ENCODE measurements at places on chromosomes 1 and 21.

DNA sequence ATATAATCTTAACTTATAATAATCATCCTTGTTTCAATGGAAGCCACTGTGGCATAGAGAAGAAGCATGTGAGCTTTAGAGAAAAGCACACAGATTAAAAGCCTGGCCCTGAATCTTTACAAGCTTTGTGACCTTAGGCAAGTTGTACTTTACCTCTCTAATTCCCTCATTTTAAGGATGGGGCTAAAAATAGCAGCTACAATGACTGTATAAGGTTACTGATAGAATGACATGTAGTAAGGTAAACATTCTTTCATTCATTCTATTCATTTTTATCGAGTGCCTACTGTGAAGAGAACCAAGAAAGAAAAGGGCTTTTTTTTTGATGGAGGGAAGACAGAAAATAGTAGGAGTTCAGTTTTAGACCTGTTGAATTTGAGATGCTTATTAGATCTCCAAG, 25.6 kb downstream of the CDKN2C start:
- no peak for DNase-seq

- DNase-seq = no peak
These were observed 1.3 kb downstream of the GNG12 start for GRCh38 chr1:67831850-67832513.

DNA sequence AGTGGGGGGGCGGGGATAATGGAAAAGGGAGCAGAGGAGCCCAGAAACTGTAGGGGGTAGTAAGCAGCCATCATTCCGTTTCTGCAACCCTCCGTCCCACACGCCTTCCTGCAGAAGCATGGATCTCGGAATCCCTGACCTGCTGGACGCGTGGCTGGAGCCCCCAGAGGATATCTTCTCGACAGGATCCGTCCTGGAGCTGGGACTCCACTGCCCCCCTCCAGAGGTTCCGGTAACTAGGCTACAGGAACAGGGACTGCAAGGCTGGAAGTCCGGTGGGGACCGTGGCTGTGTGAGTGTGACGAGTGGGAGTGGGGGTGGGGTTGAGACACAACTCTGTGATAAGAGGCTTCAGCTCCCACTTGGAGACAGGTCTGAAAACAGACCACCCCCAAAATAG, 706 bp downstream of the CREB3L4 start:
- DNase-seq = no peak

DNA sequence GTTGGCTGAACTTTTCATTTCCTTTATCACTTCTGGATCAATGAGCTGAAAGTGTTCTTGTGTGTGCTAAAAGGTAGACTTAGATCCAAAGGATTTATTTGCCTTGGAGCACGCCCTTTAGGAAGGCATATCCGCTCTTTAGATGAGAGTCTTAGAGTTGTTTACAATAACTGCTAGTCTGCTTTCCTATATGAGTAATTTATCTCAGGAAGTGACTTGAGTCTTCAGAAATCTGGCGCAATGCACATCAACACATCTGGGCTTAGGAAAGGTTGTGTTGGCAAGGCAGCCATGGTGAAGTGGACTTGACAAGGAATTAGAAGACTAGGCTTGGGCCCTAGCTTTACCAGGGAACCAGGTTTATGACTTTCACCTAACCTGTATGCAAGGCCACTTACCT, 204.1 kb upstream of the PTGFR start:
- DNase-seq = no peak

DNA sequence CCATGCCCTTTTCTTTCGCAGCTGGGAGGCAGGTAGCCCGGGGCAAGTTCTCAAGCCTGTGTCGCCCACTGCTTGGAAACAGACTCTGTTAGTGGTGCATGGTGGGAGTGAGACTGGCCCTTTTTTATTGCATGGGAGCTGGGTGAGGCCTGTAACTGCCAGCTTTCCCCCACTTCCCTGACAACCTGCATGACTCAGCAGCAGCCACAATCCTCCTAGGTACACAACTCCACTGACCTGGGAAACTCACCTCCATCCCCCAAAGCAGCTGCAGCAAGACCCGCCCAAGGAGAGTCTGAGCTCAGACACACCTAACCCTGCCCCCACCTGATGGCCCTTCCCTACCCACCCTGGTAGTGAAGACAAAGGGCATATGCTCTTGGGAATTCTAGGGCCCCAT, 25.8 kb downstream of the PIGP start:
- no peak for DNase-seq

DNA sequence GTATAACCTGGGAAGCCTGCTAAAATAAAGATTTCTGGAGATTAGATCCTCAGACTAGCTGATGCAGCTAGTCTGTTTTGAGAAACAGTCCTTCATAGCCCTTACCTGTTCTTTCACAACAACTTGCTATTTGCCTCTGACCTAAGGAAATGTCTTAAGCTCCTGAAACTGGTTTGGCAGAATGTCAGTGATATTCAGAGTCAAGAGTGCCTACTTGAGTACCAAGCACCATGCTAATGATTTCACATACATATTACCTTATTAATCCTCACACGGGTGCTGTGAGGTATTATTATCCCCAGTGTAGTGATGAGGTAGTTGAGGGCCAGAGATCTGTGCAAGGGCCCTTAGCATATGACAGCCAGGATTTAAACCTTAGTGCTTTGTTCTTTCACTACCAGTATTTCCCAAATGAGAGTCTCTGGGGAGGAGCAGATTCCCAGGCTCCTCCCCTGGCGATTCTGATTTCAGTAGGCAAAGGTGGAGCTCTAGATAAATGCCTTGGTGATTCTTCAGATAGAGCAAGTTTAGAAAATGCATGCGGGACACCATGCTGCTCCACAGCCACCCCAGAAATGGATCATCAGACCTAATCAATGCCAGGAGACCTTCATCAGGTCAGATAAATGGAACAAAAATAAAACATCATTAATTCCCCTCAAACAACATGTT, 47.4 kb upstream of the WNT2B start:
- no peak for DNase-seq

- no peak for DNase-seq
These were observed 790 bp downstream of the RPS8 start for GRCh38 chr1:44775930-44776729.

GRCh38 chr1:149942207-149942606, 5.5 kb upstream of the MTMR11 start:
- no peak for DNase-seq

GRCh38 chr1:55369474-55369873, 154.3 kb upstream of the USP24 start:
- DNase-seq = no peak

DNA sequence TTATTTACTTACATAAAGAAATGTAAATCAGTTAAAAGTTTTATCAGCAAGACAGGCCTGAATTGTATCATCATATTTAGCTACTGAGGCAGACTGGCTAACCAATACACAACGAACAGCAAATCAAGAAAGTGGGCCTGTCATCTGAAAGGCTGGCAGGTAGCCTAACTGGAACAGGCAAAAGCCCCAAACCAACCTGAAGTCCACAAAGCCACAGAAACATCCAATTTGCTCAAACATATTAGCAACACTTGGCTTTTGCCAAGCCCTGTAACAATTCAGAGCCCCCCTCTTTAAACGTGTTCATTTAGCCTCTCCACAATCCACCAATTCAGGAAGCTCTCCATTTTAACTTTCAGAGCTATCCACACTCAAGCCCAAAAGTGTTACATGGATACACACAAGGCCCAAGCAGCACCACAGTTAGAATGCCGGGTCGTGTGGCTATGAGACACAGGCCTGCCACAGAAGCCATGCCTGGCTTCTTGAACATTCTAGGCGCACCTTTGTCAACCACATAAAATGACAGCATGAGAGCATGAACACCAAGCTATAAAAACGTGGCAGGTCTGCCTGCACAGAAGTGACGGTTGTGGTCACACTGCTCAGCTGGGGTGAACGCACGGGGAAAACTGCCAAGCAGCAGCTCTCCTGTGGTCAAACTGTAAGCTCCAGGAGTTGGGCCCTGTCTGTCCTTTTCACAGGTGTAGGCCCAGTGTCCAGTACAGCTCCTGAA, 49.3 kb downstream of the CD34 start:
- DNase-seq = no peak

DNA sequence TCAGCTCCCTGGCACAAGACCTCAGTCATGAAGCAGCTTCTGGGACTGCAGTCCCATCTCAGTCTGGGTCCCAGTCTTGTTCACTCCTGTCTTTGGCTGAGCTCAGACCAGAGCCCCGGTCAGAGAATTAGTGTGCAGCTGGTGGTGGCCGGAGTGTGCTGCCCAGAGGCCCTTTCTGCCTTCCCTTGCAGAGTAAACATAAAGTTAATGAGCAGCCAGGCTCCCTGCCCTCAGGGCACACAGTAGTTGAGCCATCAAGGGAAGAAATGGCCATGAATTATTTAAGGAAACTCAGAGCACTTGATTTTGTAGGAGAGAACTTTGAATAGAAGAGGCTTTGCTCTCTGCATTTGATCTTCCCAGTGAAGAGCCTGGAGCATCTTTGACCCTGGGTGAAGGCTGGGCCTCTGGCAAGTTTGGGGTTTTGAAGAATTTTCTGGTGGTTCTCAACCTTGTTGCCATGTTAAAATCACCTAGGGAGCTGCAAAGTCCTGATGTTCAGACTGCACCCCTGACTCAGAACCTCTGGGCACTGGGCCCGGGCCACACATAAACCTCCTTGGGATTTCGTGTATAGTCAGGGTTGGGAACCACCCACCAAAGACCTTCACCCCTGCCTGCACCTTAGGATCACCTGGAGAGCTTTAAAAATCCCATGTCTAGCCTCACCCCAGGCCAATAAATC, 26.4 kb upstream of the SELENON start:
- DNase-seq = no peak

GRCh38 chr1:175824079-175824478, 80.7 kb upstream of the TNR start:
- DNase-seq = no peak

DNA sequence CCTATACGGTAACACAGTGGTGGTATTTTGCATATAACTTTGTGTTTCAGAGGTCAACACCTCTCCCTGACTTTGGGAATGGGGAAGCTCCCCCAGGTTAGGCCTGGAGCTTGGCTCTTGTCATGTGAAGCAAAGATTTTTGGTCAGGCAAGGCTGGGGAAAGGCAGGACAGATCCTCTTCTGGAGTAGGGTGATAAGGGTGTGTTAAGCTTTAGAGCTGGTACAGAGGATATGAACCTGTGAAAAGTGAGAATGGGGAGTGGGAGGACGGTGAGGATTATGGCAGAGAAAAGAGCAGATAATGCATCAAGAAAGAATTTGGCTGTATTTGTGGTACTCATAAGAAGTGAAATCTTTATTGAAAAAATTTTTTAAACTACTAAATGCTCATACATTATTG, 2.3 kb downstream of the RPF1 start:
- DNase-seq = no peak

GRCh38 chr1:153616917-153617311, 789 bp upstream of the S100A14 start:
- DNase-seq = no peak

DNA sequence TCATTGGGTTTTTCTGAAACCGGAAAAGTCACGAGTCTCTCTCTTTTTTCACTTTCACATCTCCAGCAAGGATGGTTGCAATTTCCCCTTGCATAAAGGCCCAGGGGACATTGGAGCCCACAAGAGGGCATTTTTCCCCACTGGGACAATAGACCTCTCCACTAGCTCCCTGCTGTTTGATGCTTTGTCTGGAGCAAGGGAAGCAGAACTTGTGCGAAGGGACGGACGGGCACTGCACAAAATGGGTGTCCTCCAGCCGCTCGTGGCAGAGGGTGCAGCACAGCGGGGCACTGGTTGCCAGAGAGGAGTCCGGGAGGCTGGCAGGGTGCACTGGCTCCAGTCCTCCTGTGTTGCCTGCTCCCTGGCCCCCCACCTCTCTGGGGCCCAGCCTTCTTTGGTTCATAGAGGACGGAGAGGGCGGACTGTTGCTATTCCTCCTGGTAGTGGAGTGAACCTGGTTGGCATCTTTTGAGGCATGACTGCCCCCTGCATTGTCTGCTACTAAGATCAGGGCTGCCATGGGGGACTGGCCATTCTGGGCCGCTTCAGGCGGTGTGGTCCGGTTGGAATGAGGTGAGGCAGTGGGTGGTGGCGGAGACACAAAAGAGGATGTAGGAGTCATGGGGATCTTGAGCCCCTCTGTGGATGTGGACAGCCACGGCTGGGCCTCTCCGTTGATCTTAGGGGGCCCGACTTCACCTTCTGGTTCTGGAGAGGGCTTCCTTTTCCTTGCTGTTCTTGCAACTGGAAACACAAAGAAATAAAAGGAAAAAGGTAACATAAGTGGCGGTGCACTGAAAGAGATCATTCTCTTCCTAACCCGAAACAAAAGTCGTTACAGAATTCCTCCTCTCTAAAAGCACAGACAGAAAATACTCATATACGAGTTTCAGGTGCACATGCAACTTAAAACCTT, 2.6 kb downstream of the IRF2BP2 start:
- no peak for DNase-seq

- no peak for DNase-seq
These were observed 18.2 kb upstream of the AHCTF1 start for GRCh38 chr1:246949956-246950355.

- no peak for DNase-seq
These were observed 1083.1 kb downstream of the PLA2G4A start for GRCh38 chr1:187911820-187912219.

DNA sequence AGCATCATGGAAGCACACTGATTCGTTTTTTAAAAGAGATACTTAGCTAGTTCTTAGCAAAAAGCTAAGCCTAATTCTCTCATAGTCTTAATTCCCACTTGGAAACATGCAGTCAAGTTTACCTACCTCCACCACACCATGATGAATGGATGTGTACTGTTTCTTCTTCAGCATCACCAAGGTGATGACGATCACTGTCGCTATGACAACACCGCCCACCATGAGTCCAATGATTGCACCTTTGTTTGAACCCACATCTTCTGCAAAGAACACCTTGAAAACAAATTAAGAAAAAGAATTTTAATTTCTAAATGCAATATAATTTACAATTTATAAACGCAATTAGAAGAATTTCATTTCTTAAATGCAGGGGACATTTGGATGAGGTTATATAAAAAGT, 156.8 kb downstream of the GABPA start:
- no peak for DNase-seq

- no peak for DNase-seq
These were observed 78.4 kb upstream of the DNAJC6 start for GRCh38 chr1:65230731-65231481.

DNA sequence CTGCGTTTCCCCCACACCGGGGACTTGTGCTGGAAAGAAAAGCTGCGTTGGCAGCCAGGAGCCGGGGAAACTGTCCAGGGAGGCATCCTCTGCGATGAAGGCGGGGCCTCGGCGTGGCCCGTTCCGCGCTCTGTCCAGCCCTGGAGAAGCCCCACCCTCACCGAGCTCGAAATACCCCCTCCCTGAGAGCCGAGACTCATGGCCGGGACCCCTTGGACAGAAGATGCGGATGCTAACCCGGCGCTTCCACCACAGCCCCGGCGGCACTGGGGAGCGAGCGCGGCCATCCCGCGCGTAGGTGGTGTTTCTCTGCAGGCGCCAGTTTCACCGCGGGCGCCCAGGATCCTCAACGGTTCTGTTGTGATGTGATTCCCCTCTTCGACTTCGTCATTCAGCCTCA, 31.6 kb downstream of the PDE9A start:
- DNase-seq = no peak

DNA sequence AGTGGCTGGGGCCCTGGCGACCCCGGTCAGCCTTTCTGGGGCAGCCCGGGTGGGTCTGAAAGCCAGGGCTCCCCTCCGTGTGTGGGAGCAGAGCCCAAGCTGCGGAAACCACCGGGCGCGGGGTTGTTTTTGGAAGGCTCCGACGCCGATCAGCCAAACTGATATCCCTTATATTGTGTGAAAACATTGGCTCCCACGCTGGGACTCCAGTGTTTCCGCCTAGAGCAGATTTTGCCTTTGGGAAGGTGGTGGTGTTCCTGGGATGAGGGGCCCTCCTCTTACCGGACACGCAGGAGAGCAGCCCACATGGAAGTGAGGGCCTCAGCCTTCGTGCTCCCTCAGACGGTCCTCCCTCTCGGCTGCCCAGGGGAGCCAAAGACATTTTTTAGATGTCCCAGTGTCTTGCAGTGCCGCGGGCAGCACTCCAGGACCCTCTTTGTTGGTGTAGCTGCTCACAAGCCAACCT, 54.3 kb downstream of the NGF start:
- DNase-seq = no peak
